Stimulated activated CD8-positive, alpha-beta memory T cell treated with anti-CD3 and anti-CD28 coated beads, Interleukin-12 subunit alpha, Interleukin-12 subunit beta, amount 100 ng/mL, for 1 hour (primary cell): ENCODE measurements at places on chromosomes 3 and 15.

DNA sequence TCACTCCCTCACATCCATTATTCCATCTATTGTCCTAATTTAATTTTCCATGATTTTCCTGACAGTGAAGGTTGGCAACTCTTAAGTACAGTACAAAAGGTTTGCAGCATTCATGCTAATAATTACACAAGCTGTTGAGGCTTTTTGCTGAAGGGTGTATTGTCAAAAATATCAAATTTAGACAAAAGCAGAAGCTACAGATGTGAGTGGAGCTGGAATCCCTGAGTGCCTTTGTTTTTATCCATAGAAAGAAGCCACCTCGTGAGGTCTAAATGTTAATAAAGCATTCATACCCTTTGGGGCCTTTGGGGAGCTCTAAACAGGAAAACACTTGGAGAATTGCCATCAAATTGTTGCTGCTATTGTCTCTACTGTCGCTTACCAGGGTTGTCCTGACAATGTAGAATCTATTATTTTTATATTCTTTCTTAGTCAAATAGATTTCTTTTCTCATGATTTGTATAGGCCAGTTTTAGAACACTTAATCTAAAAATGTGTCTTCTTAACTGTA, 185.8 kb upstream of the ROBO1 start:
- DNase-seq: no peak

DNA sequence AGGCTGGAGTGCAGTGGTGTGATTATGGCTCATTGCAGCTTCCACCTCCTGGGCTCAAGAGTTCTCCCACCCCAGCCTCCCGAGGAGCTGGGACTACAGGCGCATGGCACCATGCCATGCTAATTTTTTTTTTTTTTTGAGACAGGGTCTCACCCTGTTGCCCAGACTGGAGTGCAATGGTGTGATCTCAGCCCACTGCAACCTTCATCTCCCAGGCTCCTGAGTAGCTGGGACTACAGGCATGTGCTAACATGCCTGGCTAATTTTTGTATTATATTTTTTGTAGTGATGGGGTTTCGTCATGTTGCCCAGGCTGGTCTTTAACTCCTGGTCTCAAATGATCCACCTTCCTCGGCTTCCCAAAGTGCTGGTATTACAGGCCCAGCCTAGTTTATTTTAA, 4.0 kb downstream of the TEX9 start:
- no peak for DNase-seq

GRCh38 chr3:155748611-155749365, 3.9 kb upstream of the PLCH1 start:
- no peak for DNase-seq

DNA sequence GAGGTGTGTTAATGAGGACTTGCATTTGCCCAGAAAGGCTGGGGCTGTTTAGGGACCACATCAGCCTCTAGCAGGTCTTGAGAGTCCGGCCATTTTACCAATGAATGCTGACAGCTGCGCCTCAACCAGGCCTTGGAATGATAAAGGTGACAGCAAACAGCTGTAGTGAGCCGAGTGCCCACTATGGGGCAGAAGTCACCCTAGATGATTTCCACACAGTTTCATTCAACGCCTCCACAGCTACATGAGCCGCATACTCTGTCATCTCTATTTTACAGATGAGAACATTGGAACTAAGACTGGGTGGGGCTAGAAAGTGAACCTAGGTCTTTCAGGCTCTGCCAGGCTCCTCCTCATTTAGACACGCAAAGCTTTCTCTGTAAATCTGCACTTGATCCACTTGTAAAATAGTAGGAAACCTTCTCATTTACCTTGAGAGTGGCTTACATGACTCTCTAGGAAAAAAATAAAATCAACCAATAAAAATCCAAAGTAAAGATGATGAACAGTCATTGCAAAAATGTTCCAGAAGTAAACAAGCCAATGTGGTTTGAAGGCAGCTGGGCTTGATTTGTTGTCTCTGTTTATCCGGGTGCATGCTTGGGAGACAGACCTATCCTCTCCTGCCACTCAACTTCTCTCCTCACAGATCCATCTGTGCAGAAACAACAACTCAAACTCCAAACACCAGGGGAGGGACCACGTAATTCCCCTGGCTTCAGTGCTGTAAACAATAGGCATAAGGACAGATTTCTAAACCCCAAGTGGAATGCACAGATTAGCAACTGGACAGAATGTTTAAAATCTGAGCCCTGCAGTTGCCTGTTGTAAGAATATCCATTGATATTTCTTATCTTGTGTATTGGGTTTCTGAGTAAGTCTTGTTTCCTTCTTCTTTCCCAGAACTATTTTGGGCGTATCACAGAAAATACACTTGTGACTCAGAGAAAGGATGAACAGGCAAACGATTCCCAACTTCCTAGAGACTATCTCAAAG, 31.5 kb upstream of the LDHAL6B start:
- DNase-seq: no peak

GRCh38 chr3:178750639-178751300, 214.5 kb downstream of the KCNMB2 start:
- no peak for DNase-seq

GRCh38 chr3:101229681-101230080, 90.7 kb downstream of the IMPG2 start:
- DNase-seq: no peak

DNA sequence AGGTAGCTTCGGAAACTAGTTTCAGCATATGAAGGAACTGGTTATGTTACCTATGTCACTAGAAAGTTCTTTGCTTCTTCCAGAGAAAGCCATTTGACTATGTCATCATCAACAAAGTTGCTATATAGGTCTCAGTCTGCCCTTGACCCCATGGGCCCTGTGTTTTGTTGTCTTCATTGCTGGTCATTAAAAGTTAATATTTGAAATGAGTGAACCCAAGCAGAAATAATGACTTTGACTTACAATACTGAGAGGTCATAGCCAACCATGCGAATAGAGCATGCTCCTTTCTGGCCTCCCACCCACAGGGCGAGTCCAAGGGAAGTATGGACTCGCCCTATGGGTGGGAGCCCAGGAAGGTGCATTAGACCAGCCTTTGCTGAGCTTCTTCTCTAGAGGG, 40.9 kb downstream of the APH1B start:
- no peak for DNase-seq

DNA sequence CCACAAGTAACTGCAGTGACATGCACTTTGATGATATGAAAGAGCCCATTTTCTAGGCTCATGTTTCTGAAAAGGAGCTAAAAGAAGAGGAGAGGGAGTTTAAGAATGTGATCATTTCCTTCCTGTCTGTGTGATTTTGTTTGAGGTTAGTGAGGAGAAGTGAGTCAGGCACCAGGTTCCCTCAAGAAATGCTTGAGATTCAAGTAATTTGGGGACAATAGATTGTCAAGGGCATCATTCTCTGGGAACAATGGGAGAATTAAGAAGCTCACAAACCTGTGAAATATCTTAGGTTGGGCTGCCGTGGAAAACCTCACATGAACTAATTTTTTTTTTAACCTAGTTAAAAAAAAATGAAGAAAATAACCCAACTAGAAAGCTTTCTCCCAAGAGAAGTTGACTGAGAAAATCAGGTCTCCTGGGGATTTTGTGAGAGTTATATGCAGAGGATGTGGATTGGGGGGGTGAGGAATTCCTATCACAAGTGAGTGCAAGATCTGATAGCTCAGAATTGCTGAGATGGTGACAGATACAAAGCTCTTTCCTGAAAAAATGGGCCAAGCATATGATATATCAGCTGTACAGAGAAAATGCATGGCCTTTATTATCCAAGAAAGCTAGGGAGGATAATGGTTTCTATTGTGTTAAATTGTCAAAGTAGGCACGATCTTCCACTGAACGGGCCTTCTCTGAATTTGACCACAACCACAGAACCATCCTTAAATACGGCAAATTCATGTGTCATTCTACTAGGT, 203.3 kb downstream of the FEZF2 start:
- no peak for DNase-seq

- no peak for DNase-seq
These were observed 53.7 kb downstream of the ZIC1 start for GRCh38 chr3:147462856-147463255.

DNA sequence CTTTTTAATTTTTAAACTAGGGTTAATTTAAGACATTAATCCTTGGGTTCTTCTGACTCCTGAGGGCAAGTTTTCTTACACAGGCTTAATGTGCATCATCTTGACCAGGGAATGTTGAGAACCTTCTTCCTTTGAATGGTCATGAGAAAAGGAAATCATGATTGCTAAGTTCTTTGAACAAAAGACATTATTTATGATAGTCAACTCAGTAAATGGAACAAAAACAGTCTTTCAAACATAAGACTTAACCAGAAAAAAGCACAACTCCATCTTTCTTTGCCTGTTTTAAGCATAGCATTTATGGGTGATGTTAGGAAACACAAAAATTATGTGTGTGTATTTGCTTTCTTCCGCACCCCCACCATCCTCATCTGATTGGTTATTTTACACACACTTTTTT, 5.4 kb downstream of the TLNRD1 start:
- no peak for DNase-seq
